ENCODE measurements at places on chromosomes 16 and 17.

- DNase-seq = peak; percentile 90
Observed at GRCh38 chr17:21551081-21551881, 141.0 kb upstream of the KCNJ18 start.

DNA sequence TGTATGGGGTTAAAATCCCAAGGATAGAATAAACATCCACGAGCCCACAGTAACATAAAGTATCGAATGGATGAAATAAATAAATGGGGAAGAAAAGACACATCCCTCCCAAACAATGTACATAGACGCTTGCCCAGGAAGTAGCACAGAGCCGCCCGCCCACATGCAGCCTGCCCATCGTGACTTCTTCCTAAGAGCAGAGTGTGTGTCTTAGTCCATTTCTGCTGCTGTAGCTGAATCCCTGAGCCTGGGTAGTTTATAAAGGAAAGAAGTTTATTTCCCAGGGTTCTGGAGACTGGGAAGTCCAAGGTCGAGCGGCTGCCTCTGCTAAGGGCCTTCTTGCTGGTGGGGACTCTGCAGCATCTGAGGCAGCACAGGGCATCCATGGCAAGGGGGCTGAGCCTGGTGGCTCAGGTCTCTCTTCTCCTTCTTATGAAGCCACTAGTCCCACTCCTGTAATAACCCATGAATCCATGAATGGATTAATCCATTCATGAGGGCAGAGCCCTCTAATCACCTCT lies 39.4 kb upstream of the ZNF469 start:
- DNase-seq = no peak

DNA sequence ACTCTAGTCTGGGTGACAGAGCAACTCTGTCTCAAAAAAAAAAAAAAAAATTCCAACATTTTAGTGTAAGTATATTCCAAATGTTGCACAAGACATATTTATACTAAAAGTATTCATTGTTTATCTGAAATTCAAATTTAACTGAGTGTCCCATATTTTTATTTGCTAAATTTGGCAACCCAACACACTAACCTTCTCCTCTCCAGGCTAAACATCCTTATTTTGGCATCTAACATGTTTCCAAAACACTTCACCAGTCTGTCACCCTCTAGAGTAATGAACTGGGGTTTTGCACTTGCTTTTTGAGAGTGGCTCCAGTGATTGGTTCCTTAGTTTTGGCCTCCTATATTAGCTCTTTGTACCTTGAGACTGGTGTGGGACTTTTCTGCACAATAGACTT lies 243.4 kb upstream of the SALL1 start:
- no peak for DNase-seq

DNA sequence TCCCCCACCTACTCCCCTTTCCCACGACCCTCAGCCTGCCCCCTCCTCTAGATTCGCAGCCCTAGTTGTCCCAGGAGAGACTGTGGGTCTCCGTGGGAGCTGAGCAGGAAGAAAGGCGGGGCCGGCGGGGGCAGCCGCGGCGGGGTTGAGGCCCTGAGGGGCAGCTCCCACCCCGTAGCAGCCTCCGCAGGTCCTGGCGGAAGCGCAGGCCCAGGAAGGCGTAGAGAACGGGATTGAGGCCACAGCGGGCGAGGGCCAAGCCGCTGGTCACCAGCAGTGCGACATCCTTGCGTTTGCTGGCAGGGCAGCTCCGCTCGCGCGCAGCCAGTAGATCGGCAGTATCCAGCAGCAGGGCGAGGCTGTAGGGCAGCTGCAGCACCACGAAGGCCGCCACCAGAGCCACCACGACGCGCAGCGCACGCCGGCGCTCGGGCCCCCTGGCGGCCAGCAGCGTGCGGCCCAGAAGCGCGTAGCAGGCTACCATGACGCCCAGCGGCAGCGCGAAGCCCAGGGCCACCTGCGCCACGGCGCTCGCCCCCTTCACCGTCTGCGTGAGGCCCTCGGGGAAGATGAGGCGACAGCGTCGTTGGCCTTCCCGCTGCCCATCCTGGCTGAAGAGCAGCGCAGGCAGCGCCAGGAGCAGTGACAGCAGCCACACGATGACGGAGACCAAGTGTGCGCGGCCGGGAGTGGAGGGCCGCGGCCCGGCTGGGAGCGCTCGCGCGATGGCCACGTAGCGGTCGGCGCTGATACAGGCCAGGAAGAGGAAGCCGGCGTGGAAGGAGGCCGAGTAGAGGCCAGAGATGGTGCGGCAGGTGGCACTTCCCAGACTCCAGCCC lies 1.9 kb downstream of the CCR10 start:
- DNase-seq = peak; percentile 62

DNA sequence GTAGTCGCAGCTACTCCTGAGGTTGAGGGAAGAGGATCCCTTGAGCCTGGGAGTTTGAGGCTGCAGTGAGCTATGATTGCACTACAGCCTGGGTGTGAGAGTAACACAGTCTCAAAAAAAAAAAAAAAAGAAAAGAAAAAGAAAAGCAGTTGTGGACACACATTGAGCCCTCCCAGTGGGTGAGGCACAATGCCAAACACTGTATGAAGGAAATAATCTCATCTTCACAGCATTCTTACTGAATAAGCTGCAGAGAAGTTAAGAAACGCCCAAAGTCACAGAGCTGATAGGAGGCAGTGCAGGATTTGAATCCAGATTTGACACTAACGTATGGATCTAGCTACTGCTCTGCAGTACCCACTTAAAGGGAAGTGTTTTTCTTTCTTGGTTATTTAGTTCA lies 5.9 kb upstream of the LYZL6 start:
- DNase-seq = no peak

GRCh38 chr17:50659179-50659578 lies 24.5 kb downstream of the ABCC3 start:
- no peak for DNase-seq

DNA sequence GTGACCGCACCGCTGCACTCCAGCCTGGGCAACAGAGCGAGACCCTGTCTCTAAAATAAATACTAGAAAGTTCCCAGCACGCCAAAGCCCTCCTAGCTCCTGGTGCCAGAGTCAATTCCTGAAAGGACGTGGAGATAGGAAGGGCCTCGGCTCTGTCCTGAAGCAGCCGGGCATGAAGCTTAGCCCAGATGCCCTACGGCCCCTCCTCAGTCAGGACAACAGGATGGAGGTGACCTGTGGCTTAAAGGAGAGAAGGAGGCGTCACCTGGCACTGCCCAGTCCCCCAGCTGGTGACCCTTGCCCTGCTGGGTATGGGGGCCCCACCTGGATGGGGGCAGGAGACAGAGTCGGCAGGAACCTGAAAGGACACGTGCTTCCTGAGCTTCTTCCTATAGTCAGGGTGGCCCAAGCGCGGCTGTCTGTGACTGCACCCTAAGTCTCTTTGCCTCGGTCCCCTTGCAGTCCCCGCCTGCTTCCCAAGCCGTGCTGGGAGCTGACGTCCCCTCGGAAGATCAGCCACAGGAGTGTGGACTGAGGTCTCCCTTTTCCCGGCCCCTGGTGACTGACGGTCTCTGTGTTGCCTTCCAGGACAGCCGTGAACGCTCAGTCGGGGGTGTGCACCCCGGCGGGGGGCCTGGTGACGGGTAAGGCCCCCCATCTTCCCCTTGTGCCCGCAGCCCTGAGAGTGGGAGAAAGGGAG lies 14.9 kb upstream of the RNF213 start:
- no peak for DNase-seq

- DNase-seq = no peak
Observed at GRCh38 chr16:66318505-66318904, 48.0 kb upstream of the CDH5 start.

GRCh38 chr17:40021451-40021971 lies 6.3 kb downstream of the CSF3 start:
- DNase-seq = no peak

DNA sequence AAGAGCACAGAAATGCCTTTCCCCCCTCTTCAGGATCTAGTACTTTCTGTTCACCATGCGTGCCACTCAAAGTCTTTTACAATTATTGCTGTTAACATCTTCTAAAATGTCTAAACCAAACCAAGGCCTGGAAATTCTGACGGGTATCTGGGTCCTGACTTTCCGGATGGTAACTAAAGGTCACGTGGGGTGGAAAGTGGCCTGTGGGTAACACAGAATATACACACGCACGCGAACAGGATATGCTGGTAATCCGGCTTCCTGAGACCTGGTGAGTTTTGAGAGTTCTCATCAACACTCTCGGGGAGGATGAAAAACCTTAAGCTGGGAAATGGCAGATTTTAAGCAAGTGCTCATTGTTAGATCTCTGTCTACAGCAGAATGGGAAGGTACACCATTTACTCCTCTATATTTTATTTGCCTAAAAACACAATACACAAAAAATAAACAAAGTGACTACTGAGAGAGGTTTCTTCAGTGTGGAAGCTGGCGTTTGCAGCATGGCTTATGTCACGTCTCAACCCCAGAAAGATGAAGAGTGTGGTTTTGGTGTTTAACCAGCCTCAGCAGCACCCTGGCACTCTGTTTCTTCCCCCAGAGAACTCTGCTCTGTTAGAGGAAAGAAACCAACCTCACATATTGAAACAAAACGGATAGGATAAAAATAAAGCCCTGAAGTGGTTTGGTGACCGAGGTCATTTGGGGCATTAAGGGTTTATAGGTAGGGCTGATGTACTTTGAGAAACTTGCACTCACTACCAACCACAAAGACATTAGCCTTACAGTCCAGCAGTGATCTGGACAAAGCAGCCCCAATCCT lies 37.3 kb downstream of the SMG6 start:
- DNase-seq = no peak

DNA sequence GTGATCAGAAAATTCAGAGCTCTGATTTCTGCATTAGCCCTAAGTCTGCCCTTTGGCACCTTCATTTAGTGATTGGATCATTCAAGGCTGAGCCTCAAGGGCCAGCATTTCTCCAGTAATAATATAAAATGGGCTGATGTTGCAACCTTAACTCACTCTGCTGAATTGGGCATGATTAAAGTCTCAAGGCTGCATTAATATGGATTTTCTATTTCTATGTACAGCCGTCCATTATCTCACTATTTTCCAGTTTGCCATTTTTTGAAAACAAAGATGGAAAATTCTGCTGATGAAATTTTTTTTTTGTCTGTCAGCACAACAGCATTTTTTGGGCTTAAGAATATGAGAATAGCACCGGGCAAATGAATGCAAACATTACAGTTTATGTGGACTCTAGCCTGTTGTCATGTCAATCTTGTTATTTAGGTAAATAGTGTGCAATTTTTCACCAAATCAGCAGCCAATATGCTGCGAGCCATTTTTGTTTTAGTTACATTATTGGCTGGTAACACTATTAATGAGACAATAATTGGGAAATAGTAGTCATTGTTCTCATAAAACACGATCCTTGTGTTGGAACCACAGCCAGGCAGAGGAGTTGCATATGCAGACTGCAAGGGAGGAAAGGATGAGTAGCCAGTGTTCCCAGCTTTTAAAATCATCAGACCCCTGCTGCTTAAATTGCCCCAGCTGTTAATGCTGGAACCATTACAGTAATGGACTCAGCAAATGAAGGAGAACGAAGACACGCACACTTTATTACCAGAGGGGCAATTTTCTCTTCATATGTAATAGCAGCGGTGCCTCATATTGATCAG lies 10.5 kb downstream of the FTO start:
- DNase-seq = no peak

DNA sequence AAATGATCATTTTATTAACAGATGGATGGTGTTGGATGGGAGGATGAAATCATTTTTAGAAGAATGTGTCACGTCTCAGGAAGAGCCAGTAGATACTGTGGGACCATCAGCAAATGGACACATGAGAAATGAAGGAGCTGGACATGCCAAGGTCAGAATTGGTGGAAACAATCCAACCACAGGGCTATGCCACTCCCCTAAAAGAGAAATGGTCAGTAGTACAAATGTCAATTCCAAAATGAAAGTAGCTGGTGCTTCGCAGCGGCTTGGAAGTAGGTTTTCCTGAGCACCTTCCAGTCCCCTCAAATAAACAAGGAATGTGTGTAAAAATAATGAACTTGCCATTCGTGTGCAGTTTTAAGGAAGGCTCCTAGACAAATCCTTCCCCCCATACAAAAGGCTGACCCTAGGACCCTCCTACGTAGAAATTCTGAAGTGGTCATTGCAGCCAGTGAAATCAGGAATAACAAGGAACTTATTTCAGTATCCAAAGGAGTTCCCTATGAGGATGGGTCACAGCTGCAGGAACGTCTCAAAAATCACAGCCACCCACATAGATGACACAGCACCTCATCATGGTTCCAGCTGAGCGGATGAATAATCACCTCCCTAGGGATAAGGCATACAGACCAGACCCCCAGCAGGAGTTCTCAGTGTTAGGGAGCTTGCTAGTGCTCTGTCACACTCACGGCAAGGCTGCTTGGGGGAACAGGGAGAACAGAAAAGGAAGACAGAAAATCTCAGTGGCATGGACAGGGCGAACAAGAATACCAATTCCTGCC lies 239.2 kb downstream of the HS3ST3A1 start:
- DNase-seq = no peak

DNA sequence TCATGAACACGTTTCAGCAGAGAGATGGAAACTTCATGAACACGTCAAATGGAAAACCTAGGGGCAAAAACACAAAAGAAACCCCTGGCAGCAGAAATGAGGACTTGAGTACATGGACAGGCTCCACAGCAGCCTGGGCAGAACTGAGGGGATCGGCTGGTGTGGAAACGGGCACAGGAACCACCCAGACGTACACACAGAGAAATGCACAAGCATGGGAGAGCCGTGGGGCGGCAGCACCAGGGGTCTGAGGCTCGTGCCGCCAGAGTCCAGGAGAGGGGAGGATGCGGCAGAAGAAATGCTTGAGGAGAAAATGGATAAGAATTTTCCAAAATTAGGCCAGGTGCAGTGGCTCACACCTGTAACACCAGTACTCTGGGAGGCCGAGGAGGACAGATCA lies 30.0 kb downstream of the MAP1LC3B start:
- DNase-seq = no peak

DNA sequence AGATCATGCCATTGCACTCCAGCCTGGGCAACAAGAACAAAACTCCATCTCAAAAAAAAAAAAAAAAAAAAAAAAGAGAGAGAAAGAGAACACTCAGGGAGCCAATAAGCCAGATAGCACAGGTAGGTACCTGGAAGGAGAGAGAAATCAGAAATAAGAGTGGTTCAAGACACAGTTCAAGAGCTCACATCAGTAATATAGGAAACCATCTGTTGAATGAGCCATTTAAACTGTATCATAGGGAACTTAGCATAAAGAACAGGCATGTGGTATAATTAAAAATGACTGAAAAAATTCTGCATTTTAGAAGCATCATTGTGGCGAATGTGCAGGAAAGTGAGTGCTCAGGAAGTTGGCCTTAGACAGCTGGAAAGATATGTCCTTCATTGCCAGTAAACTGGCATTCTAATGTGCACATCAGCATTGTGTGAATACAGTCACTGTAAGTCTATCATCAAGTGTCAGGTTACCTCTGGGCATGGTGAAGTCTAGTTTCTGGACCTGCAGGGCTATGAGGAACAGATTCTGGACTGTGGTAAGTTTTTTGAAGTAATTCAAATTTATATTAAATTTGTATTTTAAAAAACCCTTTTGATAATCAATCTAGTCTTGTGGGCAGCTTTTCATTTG lies 20.4 kb downstream of the KRT12 start:
- DNase-seq = no peak

- DNase-seq = no peak
Observed at GRCh38 chr17:56034197-56034635, 119.1 kb upstream of the ANKFN1 start.

- DNase-seq = no peak
Observed at GRCh38 chr16:29858149-29858849, 4.7 kb downstream of the CDIPT start.

- DNase-seq = no peak
Observed at GRCh38 chr17:50043290-50044148, 12.4 kb upstream of the ITGA3 start.
